Activated T-helper 2 cell treated with anti-CD3 and anti-CD28 coated beads, Interferon-gamma antibody, Interleukin-2, Interleukin-4, amounts not matched to agents 10 μg/mL and 5 μg/mL and 100 μg/mL, durations not matched to agents 14 hours and 24 hours and 36 hours (primary cell): ENCODE measurements at places on chromosomes 2 and 18. TPM values are rescaled to one million over a fixed set of nuclear protein-coding genes. Genes with fewer than 3 reads are reported as not detected.

DNA sequence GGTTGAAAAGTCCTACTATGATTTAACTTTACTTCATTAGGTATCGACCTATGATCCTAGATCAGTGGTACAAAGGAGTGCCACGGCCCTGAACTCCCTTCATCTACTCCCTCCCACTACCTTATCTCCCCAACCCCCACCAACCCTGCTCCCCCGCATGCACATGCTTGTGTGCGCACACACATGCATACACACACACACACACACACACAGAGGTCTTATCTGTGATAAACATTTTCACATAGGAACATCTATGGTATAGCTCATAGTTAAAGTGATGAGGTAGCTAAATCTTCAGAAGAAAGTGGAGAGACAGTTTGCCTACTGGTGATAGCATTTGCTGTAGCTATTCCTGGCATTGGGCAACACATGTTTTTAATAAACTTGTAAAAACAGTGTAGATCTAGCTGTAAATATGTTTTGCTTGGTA is 471.3 kb downstream of the ZEB2 start:
- H3K4me3 ChIP-seq: no peak overlapping the region
- H3K4me1 ChIP-seq: no peaks in the 10 kb centered on the region
- H3K27me3 ChIP-seq: no peaks in the 10 kb centered on the region
- no peak for DNase-seq
- no peaks in the 10 kb centered on the region for H3K36me3 ChIP-seq

DNA sequence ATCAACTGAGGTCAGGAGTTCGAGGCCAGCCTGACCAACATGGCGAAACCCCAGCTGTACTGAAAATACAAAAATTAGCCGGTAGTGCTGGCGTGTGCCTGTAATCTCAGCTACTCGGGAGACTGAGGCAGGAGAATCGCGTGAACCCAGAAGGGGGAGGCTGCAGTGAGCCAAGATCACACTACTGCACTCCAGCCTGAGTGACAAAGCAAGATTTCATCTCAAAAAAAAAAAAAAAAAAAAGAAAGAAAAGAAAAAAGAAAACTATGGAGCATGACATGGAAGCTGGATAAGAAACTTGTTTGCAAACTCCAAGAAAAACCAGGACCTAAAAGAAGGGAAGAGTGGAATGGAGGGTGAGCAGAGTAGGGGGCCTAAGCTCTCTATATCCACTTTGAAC is 1.9 kb upstream of the CHMP1B start:
- H3K4me1 ChIP-seq: peaks cover 24% of the 10 kb centered on the region
- H3K4me3 ChIP-seq: no peak overlapping the region
- H3K36me3 ChIP-seq: peaks cover 5% of the 10 kb centered on the region
- H3K27me3 ChIP-seq: peaks cover 3% of the 10 kb centered on the region
- peak overlapping the region; percentile 6 for H3K27ac ChIP-seq

DNA sequence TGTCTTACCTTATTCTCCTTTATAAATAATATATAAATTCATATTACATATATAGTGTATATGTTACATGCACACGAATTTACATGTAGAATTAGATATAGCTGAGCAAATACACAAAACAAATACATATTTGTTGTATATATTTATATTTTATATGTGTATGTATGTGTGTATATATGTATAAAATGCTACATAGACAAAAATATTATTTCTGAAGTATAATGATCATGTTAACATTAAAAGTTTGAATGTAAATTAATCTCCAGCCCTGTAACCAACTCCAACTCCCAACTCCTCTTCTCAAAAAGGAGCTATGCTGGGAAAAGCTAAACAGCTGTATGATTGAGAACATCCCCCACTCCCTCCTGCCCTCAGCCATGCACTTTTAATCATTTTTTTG is 42.7 kb upstream of the RND3 start:
- no peaks in the 10 kb centered on the region for H3K4me1 ChIP-seq
- no peaks in the 10 kb centered on the region for H3K27me3 ChIP-seq
- no peak for DNase-seq
- no peaks in the 10 kb centered on the region for H3K36me3 ChIP-seq

DNA sequence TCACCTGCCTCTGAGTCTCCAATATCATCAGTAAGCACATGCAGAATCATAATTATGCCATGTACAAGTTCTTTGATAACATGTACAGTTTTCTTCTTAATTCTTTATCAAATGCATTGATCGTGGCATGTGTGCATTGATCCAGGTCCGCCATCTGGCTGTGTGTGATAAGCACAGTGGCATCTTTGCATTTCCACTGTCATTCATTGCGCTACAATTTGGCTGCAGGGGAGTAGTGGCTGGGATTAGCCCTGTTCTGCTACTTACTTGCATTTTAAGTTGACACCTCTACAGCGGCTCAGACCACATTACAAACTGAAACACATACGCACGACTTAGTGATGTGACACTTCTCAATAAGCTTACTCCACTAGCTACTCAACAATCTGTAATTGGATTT is 83.6 kb upstream of the OTX1 start:
- H3K4me3 ChIP-seq: no peak overlapping the region
- DNase-seq: no peak
- H3K4me1 ChIP-seq: peaks cover 3% of the 10 kb centered on the region
- no peak overlapping the region for H3K27ac ChIP-seq
- no peaks in the 10 kb centered on the region for H3K36me3 ChIP-seq
- no peaks in the 10 kb centered on the region for H3K27me3 ChIP-seq

DNA sequence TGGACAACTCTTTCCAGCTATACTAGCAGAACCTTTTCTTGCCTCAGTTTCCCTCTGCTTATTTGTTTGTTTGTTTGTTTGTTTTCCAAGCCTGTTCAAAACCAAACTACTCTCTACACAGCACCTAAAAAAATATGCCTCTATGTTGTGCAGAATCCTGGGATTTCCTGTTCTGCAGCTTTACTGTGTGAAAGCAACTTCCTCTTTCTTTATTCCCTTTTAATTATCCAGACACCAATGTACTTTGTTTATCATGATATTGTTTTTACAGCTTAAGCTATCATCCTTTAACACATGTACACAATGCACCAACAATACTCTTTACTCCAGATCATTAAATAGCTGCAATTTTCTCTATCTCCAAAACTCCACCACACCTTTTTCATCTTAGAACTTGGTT is 259.5 kb downstream of the EPHA4 start:
- no peak for DNase-seq
- no peaks in the 10 kb centered on the region for H3K27me3 ChIP-seq
- H3K4me3 ChIP-seq: no peak overlapping the region
- peaks cover 5% of the 10 kb centered on the region for H3K4me1 ChIP-seq

Gene MBOAT2
- total RNA-seq: 4.5 and 6.0 TPM in 2 replicates

Gene PDE6D
- 35.5 and 35.6 TPM in 2 replicates for total RNA-seq

Gene MPHOSPH10
- 52.3 and 54.3 TPM in 2 replicates for total RNA-seq

DNA sequence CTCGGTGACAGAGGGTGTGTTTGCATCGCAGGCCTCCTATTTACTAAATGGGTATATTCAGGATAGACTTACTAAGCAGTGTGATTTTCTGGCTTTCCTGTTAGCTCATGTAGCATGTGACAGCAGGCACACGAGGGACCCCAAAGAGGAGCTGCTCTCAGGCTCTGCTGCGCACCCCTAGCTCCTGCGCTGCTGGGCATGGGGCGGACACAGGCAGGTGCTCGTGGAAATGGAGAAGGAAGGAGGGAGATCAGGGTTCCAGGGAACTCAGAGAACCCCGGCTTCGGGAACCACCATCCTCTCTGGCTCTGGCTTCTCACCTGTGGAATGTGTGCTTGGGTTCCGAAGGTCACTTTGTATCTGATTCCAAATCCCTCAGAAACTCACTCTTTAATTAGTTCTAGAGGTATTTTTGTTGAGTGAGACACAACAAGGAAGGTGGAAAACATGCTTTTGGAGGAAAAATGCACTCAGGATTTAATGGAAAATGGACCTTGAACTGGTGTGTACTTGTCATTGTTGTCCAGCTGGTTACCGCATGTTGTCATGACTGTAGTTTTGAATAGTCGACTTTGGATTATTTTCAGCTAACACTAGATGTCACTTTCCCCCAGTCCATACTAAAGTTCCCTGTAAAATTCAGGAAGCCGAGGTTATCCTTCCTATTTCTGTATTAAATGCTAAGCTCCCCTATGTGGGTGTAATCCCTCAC is 3.5 kb downstream of the SNTG2 start:
- no peak overlapping the region for H3K4me3 ChIP-seq
- H3K27ac ChIP-seq: no peak overlapping the region
- peaks cover 50% of the 10 kb centered on the region for H3K27me3 ChIP-seq
- H3K4me1 ChIP-seq: peaks cover 4% of the 10 kb centered on the region
- H3K36me3 ChIP-seq: no peaks in the 10 kb centered on the region

DNA sequence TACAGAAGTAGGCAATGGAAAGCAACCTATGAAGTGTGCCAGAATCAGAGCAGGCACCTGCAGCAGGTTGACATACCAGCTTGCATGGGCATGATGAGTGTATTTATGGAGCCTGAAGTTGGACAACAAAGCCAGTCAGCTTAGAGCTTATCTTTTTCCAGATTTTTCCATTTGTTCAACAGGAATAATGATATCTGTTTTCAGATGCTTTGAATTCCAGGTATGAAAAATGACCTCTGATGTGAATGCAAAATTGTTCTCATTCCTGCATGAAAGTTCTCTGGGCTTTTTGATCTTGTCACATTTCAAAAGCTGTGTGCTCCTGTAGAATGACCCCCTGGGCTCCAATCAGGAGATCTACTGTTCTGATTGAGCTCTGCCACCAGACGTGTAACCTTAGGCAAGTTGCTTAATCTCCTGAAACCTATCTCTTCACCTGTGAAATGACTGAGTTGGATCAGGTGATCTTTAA is 38.2 kb upstream of the VIT start:
- no peak overlapping the region for H3K4me3 ChIP-seq
- no peak overlapping the region for H3K27ac ChIP-seq
- H3K27me3 ChIP-seq: peaks cover 3% of the 10 kb centered on the region
- DNase-seq: no peak
- H3K36me3 ChIP-seq: no peaks in the 10 kb centered on the region

Gene NLRC4
- total RNA-seq: 0.16 TPM in 1 of 2 replicates, not detected in the other

Gene CDCA7
- 128 and 129 TPM in 2 replicates for total RNA-seq

Gene ADRA2B
- 0.09 and 0.21 TPM in 2 replicates for total RNA-seq

Gene NEB
- 0.14 and 0.27 TPM in 2 replicates for total RNA-seq

Gene TMEM198
- 3.8 and 4.9 TPM in 2 replicates for total RNA-seq

Gene DSG4
- not detected in 2 replicates for total RNA-seq

- H3K36me3 ChIP-seq: no peaks in the 10 kb centered on the region
- peaks cover 6% of the 10 kb centered on the region for H3K27me3 ChIP-seq
- no peak overlapping the region for H3K4me3 ChIP-seq
- H3K27ac ChIP-seq: no peak overlapping the region
- H3K4me1 ChIP-seq: peaks cover 9% of the 10 kb centered on the region
These were observed 569.4 kb upstream of the SALL3 start for GRCh38 chr18:78410094-78410786.

- H3K27ac ChIP-seq: no peak overlapping the region
- DNase-seq: no peak
- H3K4me1 ChIP-seq: no peaks in the 10 kb centered on the region
- H3K4me3 ChIP-seq: no peak overlapping the region
- H3K27me3 ChIP-seq: peaks cover 15% of the 10 kb centered on the region
These were observed 186.7 kb upstream of the SIX2 start for GRCh38 chr2:45195916-45196315.

Gene RABL2A
- 25.3 and 27.0 TPM in 2 replicates for total RNA-seq

GRCh38 chr18:59606193-59607077 is 90.8 kb downstream of the CCBE1 start:
- no peak for DNase-seq
- no peaks in the 10 kb centered on the region for H3K4me1 ChIP-seq
- H3K4me3 ChIP-seq: no peak overlapping the region
- no peaks in the 10 kb centered on the region for H3K36me3 ChIP-seq

DNA sequence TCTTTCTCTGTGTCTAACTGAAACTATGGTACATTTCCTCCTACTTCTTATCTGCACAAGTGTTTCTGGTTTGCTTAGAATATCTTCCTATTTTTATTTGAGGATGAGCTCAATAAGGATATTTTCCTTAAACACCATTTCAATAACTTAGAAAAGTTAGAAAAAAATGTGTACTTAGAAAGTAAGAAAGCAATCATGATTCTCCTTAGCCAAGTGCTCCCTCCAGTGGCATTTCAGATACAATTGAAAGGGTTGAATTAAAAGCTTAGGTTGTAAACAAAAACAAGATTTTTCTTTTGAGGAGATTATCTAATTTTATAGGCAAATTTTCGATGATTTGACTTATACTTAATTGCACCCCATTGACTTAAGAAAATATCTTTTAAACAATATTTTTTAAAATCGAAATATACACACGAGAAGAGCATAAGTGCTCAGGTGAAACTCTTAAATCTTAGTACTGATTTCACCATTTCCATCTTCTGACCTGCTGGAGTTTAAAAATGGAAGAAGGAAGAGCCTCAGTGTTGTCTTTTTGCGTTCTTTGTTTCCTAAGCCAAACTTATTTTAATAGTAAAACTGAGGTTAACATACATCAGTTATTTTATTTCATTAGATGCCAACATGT is 26.9 kb downstream of the C18orf63 start:
- no peak overlapping the region for H3K4me3 ChIP-seq
- peaks cover 2% of the 10 kb centered on the region for H3K4me1 ChIP-seq
- no peaks in the 10 kb centered on the region for H3K36me3 ChIP-seq
- DNase-seq: no peak

GRCh38 chr18:73896685-73897084 is 250.9 kb downstream of the FBXO15 start:
- H3K27ac ChIP-seq: no peak overlapping the region
- DNase-seq: no peak
- H3K4me1 ChIP-seq: no peaks in the 10 kb centered on the region
- H3K36me3 ChIP-seq: no peaks in the 10 kb centered on the region
- H3K4me3 ChIP-seq: no peak overlapping the region
- no peaks in the 10 kb centered on the region for H3K27me3 ChIP-seq

GRCh38 chr18:58862851-58863538 is 1.7 kb upstream of the ZNF532 start:
- H3K27ac ChIP-seq: peak overlapping the region; percentile 47
- H3K4me1 ChIP-seq: peaks cover 4% of the 10 kb centered on the region
- H3K4me3 ChIP-seq: peak overlapping the region; percentile 53
- peaks cover 3% of the 10 kb centered on the region for H3K36me3 ChIP-seq
- peaks cover 67% of the 10 kb centered on the region for H3K27me3 ChIP-seq

DNA sequence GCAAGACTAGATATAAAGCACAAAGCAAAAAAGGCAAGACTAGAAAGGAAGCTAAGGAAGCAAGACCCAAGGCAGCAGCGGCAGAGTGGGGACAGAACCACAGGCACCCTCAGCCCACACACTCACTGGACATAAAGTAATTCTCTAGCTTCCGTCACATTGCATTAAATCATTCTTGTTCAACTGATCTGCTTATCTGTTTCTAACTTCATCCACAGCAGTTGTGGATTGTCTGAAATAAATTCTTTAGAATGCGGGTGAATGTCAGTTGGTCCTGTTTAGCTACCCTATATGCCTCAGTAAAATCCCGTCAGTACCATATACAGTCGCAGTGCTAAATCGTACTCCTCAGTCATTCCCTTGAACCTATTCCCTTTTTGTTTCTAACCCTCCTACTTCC is 183.2 kb upstream of the SLC39A10 start:
- H3K36me3 ChIP-seq: peaks cover 20% of the 10 kb centered on the region
- peaks cover 31% of the 10 kb centered on the region for H3K4me1 ChIP-seq
- H3K27ac ChIP-seq: no peak overlapping the region

- no peak for DNase-seq
- no peak overlapping the region for H3K4me3 ChIP-seq
- H3K36me3 ChIP-seq: no peaks in the 10 kb centered on the region
- H3K27me3 ChIP-seq: peaks cover 12% of the 10 kb centered on the region
- H3K27ac ChIP-seq: no peak overlapping the region
These were observed 330.2 kb upstream of the NRP2 start for GRCh38 chr2:205352094-205352493.

Gene MRPL30
- total RNA-seq: 27.6 and 29.4 TPM in 2 replicates

Gene SALL3
- not detected in 2 replicates for total RNA-seq

GRCh38 chr18:74453016-74453566 is 4.0 kb downstream of the DIPK1C start:
- no peak overlapping the region for H3K27ac ChIP-seq
- H3K4me1 ChIP-seq: peaks cover 2% of the 10 kb centered on the region
- H3K36me3 ChIP-seq: no peaks in the 10 kb centered on the region
- no peak for DNase-seq
- peaks cover 44% of the 10 kb centered on the region for H3K27me3 ChIP-seq
